ENCODE measurements at places on chromosomes 16 and 17.
A peak's percentile ranks its signal among the peaks of the same experiment; 100 is the strongest.

- peak; percentile 70 for DNase-seq
Measured at GRCh38 chr17:80866050-80866793, 125.4 kb upstream of the CHMP6 start.

- DNase-seq, result peak; percentile 100
Measured at GRCh38 chr17:7251661-7252175, at the start of gene CTDNEP1. Gene CTDNEP1, minus strand, starts transcription at chr17:7251734. Its CDS starts 438 bp downstream, at chr17:7251296.

GRCh38 chr16:84308120-84308519 lies 13.4 kb downstream of the WFDC1 start:
- peak; percentile 26 for DNase-seq

GRCh38 chr17:152860-153420 lies 15.6 kb downstream of the SCGB1C2 start:
- DNase-seq, result no peak

All from fibroblast of the aortic adventitia (primary cell).